ENCODE measurements at places on chromosomes 1 and 21.

DNA sequence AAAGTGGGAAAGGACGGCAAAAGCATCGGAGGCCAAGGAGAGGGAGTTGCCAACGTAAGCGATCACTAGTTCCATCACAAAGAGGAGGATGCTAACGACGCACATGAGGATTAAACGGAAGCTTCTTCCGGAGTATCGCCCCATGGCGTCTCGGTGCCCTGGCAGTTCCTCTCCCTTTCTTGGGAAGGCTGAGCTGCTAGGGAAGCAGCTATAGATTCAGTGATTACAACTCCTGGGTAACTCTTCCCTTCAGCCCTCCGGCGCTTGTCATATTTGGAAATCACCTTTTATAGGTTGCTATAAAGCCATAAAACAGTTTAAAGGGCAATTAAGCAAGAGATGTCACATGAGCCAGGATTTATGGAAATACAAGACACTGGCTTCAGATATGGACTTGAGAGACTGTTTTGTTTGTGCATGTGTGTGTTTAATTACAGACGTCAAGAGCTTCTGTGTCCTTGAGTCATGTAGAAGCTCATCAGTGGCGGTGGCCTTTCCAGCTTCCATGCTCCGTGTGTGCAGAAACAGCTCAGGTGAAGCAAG lies 30.6 kb upstream of the SLC30A10 start:
- DNase-seq, result peak; percentile 8

DNA sequence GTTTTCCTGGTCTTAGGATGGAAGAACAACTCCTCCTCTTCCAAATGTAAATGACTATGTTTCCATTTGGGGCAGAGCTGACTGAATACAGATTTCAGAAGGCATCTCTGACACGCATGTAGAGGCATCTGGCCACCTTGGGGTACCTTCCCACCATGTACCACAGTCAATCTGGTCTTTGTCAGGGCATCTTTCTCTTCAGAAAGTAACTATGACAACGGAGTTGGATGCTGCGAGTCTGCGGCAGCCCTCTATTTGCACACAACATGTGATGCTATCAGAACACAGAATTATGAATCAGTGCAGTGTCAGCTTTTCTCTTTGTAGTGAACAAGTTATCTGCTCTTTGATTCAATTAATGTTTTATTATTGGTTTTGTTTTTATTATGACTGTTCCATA lies 94.7 kb downstream of the TSEN15 start:
- DNase-seq, result no peak

DNA sequence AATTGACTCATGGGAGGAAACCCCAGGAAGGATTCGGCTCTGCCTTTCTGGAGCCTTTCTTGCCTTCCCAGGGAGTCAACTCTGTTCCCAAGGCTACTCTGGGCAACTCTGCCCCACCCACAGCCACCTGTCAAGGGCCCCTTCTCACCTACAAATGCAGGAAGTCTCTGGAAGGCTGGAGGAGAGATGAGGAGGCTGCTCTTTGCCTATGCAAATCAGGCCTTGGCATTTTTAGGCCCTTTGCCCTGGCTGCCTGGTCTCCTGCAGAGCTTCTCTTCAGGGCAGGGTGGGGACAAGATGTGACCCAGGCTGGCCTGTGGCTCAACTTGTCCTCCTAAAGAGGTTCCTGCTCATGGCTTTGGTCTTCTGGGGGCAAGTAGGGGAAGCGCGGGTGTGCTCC lies 5.4 kb downstream of the SLC6A9 start:
- DNase-seq, result peak; percentile 96

- no peak for DNase-seq
Measured at GRCh38 chr21:25390701-25391100, 216.6 kb downstream of the MRPL39 start.

DNA sequence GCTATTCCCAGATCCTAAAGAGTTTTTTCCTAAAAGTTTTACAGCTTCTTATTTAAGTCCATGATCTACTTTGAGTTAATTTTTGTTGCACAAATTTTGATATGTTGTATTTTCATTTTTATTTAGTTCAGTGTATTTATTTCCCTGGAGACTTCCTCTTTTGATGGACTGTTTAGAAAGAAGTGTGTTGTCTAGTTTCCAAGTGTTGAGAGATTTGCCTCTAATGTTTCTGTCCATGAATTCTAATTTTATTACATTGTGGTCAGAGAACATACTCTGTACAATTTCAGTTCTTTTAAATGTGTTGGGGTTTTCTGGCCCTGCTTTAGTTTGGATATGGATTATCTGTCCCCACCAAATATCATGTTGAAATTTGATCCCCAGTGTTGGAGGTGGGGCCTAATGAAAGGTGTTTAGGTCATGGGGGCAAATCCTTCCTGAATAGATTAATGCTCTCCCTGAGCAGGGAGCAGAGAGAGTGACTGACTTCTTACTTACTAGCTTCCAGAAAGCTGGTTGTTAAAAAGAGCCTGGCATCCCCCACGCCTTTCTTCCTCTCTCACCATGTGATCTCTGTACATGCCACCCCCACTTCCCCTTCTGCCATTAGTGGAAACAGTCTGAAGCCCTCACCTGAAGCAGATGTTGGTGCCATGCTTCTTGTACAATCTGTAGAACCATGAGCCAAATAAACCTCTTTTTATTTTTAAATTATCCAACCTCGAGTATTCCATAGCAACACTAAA lies 4.6 kb downstream of the CHD1L start:
- DNase-seq, result no peak

DNA sequence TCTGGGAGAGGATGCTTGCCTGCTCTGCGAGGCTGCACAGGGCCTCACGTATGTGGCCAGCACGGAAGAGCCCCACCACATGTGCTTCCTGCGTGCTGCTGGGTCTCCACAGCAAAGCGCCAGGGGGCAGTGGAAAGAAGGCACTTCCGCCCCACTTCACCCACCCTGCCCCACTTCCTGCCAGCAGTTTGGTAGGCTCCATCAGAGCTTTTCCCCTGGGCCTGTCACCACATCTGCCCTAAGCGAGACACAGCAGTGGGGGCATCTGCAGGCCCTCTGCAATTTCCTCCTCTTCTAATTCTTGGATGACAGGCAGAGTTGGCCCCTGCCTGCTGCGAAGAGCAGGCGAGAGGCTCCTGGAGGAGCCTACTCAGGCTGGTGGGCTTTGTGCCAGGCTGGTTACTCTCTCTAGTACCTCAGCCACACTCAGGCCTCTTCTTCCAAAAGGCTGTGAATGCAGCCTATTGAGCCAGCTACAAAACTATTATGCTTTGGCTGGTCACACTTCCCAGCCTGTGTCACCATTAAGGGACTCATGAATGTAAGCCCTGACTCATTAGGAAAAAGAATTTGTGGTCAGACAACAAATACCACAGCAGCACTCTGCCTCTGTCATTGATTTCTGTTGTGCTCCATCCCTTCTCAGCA lies 25.0 kb downstream of the CD244 start:
- no peak for DNase-seq

- DNase-seq, result no peak
Measured at GRCh38 chr21:32411350-32412161, 950 bp upstream of the EVA1C start.

DNA sequence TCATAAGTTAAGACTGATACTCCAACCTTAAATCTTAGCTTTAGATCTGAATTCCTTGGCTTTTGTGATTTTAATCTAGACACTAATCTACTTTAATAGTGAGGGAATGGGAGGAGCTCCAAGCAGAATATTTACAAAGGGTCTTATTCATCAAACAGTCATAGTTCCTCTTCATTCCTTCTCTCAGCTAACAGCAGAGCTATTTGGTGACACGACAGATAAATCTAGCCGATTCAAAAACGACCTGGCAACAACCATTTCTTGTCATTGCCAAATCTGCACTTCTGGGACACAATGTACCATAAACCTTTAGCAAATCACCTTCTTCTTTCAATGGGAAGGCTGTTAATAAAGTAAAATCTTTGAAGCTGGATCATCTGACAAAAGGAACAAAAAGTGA lies 52.8 kb upstream of the FOXD3 start:
- no peak for DNase-seq

GRCh38 chr1:29825274-29825940 lies 589.1 kb downstream of the PTPRU start:
- no peak for DNase-seq

GRCh38 chr1:156149374-156150332 lies 3.7 kb upstream of the SEMA4A start:
- DNase-seq, result peak; percentile 94

GRCh38 chr1:183996396-183996795 lies 41.1 kb downstream of the COLGALT2 start:
- DNase-seq, result no peak

DNA sequence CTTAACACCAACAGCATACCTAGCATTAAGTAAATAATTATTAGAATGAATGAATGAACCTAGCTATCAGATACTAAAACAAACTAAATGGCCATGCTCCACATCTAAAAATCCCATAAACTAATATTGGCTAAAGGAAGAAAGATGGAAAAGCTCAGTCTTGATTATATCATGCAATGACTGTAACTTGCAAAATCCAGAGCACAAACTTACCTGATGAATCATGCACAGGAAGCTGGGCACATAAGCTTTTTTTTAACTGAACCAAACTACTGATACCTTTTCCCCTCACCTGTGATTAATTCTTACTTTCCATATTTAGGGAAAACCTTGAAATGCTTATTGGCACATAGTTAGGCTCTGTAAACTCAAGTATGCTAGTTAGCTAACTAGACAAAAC lies 70.2 kb downstream of the KIF14 start:
- DNase-seq, result no peak

- peak; percentile 32 for DNase-seq
Measured at GRCh38 chr21:40640266-40640789, 206.6 kb downstream of the DSCAM start.

Measured in NCI-H526 (cell line).